HepG2 (cell line): ENCODE measurements at places on chromosomes 4 and X. TPM values are rescaled to one million over a fixed set of nuclear protein-coding genes. Genes with fewer than 3 reads are reported as not detected.

MAP7D3 gene
- polyA plus RNA-seq = not detected in 2 replicates

RTL3 gene
- not detected in 2 replicates for polyA plus RNA-seq

- peak; percentile 63 for DNase-seq
Observed at GRCh38 chr4:153142700-153143438, 61.4 kb upstream of the TRIM2 start.

- no peak for DNase-seq
Observed at GRCh38 chr4:15753786-15754185, 24.3 kb upstream of the CD38 start.
